Small intestine (tissue), 16 donors: ENCODE measurements at places on chromosomes 2 and 18.
A peak's percentile ranks its signal among the peaks of the same experiment; 100 is the strongest.

- no peak for DNase-seq
Measured at GRCh38 chr2:45253151-45253550, 243.9 kb upstream of the SIX2 start.

DNA sequence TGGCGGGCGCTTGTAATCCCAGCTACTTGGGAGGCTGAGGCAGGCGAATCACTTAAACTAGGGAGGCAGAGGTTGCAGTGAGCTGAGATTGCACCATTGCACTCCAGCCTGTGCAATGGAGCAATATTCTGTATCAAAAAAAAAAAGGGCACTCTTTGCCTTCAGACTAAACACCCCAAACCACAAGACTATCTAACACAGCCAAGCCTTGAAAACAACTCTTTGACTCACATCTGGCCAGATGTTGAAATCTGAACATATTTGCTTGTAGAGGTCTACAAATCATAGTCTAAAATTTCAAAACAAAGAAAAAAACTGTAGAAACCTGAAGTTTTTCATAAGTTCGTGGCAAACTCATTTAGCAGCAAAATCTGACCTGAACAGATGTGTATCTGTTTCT lies 94.9 kb downstream of the FAM161A start:
- DNase-seq = no peak

DNA sequence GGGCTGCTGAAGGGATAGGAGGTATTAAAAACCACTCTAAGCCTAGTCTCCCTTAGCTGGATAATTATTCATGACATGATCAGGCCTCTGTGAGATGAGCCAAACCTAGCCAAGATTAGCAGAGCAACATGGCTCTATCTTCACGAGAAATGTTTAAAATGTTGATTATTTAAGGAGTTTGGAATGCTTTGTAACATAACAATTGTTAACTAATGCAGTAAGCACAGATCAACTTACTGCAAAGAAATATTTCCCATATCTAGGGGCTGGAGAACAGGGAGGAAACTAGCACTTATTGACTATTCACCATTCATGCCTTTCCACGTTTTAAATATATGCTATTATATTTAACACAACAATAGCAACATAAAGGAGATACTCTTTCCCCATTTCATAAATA lies 833.7 kb upstream of the CHAC2 start:
- no peak for DNase-seq

GRCh38 chr2:128468186-128468920 lies 149.7 kb upstream of the HS6ST1 start:
- DNase-seq = no peak

DNA sequence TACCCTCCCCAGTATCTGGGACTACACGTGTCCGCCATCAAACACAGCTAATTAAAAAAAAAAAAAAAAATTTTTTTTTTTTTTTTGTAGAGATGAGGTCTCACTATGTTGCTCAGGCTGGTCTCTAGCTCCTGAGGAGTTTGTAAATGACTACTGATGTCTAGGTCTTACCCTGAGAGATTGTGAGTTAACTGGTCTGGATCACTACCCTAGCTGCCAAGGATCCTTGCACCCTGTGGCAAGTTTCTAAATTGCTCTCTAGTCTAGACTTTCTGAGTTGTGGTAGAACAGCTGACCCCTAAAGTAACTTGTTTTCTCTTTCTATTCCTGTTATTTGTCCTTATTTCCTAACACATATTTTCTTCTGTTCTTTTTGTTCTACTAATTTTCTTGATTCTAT lies 44.5 kb downstream of the ABHD3 start:
- no peak for DNase-seq

DNA sequence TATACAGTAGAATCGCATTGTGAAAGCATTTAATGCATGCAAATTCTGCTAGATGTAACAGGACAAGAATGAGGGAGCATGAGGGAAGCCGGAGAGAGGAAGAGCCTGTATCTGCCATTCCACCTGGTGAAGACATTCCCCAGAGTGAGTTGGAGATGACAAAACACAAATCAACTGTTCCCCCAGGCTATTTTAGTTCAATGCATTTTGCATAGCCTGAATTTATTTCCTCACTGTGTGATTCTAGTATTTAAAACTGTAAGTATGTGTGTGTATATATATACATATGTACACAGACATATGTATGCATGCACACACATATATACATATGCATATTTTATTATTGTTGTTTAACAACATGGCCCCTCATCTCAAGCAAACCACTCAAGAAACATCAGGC lies 54.7 kb downstream of the CCDC68 start:
- no peak for DNase-seq

DNA sequence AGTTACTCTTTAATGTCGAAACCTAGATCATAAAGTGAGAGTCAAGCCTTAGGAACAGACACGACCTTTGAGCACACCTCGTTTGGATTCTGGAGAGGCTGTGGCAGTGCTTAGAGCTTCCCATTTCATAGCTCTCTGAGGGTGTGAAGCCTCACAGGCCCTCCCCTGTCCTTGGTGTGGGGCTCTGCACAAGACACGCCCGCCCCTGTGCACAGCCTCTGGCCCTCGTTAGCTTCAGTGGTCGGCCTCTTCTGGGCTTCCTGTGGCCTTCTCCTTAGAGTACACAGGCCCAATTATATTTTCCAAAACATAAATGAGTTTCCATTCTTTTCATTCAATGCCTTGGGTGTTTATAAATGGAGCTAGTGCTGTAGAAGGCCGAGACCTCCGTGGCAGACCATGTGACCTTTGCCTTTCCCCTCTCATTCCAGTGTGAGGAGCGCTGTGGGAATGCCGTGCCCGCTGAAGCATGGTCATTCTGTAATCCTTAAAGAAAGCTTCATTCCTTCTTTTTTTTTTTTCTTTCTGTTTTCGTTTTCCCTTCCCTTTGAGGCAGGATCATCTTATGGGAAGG lies 208.6 kb downstream of the DCDC2C start:
- no peak for DNase-seq

DNA sequence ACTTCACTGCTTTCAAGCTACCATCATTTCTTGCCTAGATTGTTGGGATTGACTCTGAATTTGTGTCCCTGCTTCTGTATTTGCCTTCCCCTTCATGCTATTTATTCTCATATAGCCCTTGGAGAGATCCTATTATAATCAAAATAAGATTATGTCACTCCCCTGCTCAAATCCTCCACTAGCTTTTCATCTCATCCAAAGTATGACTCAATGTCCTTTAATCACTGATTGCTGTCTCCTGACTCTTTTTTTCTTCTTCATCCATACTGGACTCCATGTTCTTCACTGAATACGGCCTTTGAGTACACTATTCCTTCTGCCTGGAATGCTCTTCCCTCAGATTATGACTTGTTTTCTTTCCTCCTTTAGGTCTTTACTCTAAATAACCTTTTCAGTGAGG lies 5.0 kb downstream of the RBKS start:
- no peak for DNase-seq

DNA sequence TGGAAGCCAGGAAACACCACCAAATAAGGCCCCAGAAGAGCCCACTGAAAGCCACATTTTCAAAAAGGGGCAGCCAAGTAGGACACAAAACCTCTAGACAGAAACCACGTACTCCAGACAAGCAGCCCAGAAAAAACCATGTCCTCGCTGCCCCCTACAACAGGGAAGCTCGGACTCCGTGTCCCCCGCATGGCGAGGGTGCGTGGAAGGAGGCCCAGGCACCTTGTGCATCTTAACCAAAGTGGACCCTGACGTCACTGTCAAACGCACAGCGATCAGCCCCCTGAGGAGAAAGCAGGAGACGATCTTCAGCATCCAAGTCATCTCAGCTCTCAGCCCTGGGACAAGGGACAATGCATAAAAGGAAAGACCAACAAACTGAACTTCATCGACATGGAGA lies 168.4 kb downstream of the EIPR1 start:
- no peak for DNase-seq

DNA sequence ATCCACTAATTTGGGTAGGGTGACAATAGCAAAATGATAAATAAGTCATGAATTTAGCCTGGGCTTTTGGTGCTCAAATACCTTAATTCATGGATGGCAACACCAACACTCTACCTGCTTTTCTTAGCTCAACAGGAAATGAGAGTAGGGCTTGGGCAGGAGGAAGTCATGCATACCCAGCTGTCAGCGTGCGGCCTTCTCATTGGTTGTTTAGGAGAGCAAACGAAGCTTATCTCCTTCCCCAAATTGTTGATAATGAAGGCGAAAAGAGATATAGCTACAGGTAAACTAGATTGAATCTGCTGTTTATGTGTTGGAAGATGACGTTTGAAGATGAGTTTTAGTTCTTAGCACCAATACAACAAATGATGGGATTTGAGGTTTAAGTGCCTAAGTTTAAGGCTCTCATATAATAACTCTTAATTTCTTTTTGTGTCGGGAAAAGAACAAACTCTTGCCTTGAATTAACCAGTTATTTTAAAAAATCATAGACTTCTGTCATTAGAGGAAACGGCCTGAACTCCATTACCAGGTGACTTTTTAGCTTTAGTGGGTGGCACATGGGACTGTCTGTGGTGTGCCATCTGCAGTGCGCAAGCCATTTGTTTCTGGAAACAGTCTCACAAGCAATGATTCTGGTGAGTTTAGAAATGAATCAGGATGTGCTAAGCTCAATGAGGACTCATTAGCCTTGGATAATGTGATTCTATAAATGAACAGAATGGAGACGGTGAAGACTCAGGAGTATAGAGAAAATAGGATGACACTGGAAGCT lies 19.8 kb downstream of the MAP4K4 start:
- DNase-seq = peak; percentile 29

DNA sequence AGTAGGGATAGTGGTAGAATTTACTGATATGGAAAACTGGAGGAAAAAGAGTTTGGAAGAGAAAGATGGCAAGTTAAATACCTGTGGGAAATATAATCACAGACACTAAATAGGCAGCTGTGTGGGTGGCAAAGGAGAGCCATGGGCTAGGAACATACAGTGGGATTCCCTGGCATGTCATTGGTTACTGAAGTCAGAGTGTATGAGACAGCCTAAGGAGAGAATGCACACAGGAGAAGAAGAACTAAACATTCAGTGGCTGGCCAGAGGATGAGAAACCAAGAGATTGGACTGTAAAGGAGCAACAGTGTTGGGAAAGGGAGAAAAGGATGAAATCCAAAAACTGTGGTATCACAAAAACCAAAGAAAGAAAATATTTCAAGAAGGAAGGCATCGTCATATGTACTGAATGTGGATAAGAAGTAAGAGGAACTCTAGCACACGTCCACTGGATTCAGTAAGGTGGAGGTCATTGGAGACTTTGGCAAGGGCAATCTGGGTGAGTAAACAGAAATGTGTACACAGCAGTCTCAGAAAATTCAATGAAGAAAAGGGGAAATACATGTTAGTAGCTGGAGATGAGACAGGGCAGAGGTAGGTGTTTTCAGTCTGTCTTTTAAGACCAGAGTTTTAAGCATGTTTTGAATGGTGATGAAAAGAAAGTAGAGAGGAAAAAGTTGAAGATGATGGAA lies 83.3 kb downstream of the SPIRE1 start:
- DNase-seq = no peak

GRCh38 chr2:72124376-72124775 lies 23.3 kb downstream of the CYP26B1 start:
- no peak for DNase-seq

GRCh38 chr2:224180810-224181209 lies 141.7 kb upstream of the SERPINE2 start:
- no peak for DNase-seq

DNA sequence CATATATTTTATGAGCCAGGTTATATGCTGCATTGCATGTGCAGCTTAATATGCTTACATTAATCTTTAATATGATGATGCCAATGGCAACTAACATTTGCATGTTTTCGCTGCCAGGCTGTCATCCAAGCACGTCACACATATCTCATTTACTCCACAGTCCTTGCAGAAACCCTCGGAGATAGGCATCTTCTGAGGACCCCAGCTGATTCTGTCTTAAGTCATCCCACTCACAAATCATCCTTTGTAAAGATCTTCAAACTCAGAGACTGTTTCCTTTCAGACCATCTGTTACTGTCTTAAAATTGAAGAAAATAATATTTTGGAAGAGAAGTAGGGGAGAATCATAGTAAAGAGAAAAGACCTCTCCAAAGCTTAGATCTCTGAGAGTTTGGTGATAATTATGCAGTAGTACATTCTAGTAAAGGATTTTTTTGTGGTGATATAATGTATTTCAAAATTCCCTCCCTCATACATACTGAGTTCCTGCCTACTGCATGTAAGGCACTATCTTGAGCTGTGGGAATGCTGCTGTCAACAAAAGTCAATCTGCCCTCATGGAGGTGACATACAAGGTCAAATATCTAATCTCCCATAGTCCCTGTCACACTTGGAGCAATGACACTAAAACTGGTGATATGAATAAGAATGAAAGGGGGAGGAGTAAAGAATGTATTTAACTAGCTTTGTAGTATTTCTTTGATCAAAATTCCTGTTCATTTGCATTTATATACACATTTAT lies 11.0 kb downstream of the ITGA4 start:
- no peak for DNase-seq

DNA sequence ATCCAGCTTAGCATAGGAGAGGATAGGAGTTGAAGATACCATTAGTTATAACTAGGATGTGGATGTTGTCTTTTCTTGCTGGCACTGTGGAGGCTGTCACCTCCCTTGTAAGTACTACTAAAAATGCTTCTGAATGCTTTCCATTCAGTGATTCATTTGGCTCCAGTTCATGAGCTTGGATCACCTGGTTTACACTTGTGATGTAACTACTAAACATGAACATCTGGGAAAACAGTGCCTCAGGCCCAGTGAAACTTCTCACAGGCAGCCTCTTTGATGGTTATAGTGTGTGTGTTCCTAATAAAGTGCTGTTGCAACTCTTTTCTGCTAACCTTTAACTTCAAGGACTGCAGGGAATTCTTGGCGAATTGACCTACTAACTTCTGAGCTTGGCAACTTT lies 13.0 kb upstream of the SLC9A2 start:
- DNase-seq = peak; percentile 54

- DNase-seq = peak; percentile 51
Measured at GRCh38 chr2:227163998-227164762, at the start of the genes COL4A3 and COL4A4. COL4A3 (plus strand) TSS chr2:227164624; CDS start chr2:227164727, 103 bp downstream. COL4A4 (minus strand) TSS chr2:227164205; CDS start chr2:227147483, 16,722 bp downstream.

DNA sequence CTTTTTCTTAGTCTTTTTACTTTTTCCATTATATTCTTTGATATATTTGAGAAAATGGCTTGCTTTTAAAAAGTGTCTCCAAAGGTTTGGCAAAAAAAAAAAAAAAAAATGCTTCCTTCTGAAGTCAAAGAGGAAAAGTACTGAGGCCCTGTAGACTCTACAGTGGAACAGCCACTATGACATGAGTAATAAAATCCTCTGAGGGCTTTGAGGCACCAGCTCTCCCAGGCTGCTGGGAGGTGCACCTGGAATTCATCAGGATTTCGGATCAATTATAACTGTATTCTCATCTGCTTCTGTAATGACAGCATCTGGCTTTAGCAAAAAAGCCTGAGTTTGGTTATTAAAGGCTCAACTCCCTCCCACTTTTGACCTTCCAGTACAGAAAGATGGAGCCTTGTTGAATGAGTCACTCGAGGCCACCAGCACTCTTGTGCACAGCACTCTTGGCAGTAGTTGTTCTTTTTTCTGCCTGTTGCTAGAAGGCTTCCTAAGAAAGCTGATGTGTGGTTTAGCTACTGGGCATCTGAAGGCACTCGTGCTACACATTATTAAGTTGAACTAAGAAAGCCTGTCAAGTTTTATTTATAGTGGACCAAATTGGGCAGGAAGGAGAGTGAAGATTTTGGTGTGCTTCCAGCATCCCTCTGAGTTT lies 131.3 kb downstream of the PRPF40A start:
- DNase-seq = no peak

- DNase-seq = no peak
Measured at GRCh38 chr2:218029366-218030360, 26.9 kb upstream of the TNS1 start.
